ENCODE measurements at places on chromosomes 12 and 14.

GRCh38 chr12:108307006-108307405 lies 32.1 kb downstream of the CMKLR1 start:
- DNase-seq: peak; percentile 43

DNA sequence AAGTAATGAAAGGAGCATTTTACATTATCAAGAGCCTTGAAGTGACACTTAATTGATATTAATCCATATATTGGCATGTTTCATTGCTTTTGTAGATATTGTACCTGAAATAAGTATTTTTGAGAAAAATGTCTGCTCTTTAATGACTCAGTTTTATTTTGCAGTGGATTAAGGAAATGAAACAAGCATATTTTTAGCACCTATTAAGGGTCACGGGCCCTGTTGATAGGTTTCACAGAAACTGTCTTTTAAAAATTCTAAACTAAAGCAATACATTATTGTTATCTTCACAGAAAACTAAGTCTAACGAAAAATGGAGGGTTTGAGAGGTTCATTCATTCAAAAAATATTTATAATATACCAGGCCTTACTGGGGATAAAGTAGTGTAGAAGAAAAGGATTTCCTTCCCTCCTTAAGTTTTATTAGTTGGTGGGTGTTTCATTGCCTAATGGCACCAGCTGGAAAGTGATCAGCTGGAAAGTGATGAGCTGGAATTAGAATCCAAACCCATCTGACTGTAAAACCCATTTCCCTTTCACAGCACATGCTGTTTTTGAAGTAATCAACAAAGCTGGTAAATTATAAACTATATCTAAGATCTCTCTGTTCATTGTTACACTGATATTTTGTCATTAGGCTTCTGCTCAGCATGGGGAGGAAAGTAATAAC lies 54.2 kb downstream of the PTPRQ start:
- no peak for DNase-seq

GRCh38 chr12:76976777-76977382 lies 88.5 kb downstream of the E2F7 start:
- no peak for DNase-seq

DNA sequence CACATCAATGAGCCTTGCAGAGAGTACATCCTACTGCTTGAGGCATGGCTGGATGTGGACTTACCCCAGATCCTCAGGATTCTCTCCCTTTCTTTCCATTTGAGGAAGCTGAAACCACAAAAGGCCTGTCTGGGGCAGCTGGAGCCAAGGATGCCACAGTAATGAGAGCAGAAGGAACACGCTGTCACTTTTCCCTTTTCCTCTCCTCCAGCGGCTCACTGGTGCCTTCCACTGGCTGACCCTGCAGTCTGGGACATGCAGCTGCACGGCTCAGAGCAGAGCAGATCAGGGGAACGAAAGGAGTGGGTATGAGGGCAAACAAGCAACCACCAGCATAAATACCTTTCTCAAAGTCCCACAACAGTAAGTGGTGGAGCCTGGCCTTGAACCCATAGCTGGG lies 78.2 kb downstream of the GAS2L3 start:
- no peak for DNase-seq

GRCh38 chr12:76106631-76107030 lies 22.1 kb upstream of the NAP1L1 start:
- DNase-seq: no peak

- peak; percentile 29 for DNase-seq
Measured at GRCh38 chr12:22684140-22685118, 59.5 kb downstream of the ETNK1 start.

DNA sequence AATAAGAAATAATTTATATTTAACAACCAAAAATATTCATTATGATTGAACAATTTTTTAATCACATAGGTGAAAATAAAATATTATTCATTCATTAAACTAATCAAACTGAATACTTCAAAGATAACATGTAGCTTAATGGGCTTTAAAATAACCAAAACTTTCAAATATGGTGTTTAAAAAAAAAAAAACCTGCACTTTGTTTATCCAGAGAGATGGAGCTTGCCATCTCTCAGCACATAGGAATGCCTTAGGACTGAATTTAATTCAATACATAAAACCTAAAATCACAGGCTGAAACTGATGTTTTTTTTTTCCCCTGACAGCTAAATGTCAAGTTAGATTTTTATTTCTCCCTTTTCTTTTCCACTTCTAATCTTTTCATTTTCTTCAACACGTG lies 14.4 kb upstream of the CCER1 start:
- no peak for DNase-seq

All from GM03348 (cell line).